Right lung (tissue), 10 donors: ENCODE measurements at places on chromosomes 6 and 20.

- DNase-seq: no peak
Measured at GRCh38 chr20:51946586-51946985, 144.3 kb upstream of the SALL4 start.

- no peak for DNase-seq
Measured at GRCh38 chr6:2188397-2188796, 57.0 kb downstream of the GMDS start.

DNA sequence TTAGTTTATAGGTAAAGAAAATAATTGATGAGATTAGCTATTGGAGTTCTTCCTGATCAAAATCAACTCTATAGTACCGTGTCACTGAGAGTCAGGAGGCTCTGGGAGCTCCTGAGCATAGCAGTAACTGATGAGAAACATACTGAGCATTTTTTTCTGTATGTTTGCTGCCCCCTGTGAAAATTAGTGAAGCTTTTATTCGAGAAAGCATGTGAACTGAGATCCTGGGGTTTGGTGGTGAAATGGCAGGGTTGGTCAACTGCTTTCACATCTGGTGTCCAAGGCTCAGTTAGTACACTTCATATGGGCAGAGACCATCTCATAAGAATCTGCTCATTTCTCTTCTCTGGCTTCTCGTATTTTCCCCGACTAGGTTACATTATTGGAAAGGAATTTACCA is 4.1 kb upstream of the ABT1 start:
- no peak for DNase-seq

GRCh38 chr20:8227293-8227692 is 95.2 kb downstream of the PLCB1 start:
- no peak for DNase-seq

- DNase-seq: no peak
Measured at GRCh38 chr6:17291778-17292177, 10.6 kb downstream of the RBM24 start.

DNA sequence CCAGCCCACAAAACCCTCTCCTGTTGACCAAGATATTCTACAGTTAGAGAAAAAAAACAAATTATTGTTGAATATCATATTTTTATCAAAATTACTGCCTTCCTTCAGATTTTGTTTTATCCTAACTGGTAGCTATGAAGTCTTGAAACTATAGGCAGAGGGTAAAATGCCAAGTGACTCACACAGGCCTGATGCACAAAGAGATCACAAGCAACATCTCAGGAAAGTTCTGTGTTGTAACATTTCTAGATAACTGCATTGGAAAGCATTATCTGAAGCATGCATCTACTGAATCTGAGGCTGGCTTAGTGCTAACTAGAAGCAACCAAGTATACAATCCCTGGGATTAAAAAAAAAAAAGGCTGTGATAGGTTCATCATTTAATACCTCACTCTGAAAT is 134.2 kb downstream of the PKHD1 start:
- DNase-seq: no peak

DNA sequence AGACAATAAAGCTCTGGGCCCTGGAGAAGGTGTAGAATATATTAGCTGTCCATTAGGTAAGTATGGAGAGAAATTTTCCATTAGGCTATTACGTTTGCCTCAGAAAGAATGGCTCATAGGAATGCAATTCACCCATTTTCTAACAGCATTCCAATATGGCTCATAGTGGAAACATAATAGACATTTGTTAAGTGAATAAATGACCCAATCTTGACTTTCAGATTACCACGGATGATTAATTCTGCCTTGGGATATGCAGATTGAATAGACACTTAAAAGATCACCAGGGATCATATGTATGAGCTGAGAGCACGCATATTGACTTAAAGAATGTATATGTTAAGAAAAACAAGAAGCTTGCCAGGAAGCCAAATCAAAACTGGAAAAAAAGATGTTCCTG is 209.1 kb upstream of the CDYL start:
- no peak for DNase-seq

DNA sequence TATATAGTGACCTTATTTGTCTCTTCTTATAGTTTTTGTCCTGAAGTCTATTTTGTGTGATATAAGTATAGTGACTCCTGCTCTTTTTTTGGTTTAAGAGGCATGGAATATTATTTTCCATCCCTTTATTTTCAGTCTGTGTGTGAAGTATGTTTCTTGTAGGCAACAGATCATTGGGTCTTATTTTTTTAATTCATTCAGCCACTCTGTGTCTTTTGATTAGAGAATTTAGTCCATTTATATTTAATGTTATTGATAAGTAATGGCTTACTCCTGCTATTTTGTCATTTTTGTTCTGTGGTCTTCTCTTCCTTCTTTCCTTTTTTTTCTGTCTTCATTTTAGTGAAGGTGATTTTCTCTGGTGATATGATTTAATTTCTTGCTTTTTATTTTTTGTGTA is 51.4 kb upstream of the TOP1 start:
- no peak for DNase-seq

DNA sequence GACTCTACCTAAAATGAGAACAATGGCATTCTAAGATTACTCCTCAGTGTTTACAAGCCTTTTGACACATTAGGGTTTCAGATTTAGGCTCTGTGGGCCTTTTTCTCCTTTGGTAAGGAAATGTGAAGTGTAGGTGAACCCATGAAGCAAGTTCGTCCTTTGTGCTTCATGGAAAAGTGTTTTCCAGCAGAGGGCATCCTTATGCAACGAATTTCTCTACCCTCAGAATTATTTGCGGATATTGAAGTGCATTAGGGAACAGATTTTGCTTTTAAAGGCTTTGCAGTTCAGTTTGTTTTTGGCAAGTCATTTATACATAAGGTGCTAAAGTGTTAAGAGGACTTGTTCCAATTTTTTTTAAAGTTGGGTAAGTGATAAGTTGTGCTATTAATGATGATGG is 55.7 kb upstream of the FERMT1 start:
- no peak for DNase-seq

GRCh38 chr6:12939314-12939713 is 222.7 kb downstream of the PHACTR1 start:
- no peak for DNase-seq

- DNase-seq: no peak
Measured at GRCh38 chr6:44253307-44254101, 3.8 kb downstream of the SLC35B2 start.

- no peak for DNase-seq
Measured at GRCh38 chr6:33896391-33897188, 92.8 kb upstream of the MLN start.

GRCh38 chr20:21020659-21021471 is 85.3 kb downstream of the LINC00237 start:
- DNase-seq: peak; percentile 71

- peak; percentile 90 for DNase-seq
Measured at GRCh38 chr20:38108438-38108985, 56.6 kb downstream of the TGM2 start.

- DNase-seq: no peak
Measured at GRCh38 chr20:19812696-19813095, 54.6 kb downstream of the RIN2 start.

- DNase-seq: no peak
Measured at GRCh38 chr6:25366903-25367545, 87.8 kb downstream of the CARMIL1 start.

- no peak for DNase-seq
Measured at GRCh38 chr6:38404355-38404754, 235.4 kb downstream of the BTBD9 start.

DNA sequence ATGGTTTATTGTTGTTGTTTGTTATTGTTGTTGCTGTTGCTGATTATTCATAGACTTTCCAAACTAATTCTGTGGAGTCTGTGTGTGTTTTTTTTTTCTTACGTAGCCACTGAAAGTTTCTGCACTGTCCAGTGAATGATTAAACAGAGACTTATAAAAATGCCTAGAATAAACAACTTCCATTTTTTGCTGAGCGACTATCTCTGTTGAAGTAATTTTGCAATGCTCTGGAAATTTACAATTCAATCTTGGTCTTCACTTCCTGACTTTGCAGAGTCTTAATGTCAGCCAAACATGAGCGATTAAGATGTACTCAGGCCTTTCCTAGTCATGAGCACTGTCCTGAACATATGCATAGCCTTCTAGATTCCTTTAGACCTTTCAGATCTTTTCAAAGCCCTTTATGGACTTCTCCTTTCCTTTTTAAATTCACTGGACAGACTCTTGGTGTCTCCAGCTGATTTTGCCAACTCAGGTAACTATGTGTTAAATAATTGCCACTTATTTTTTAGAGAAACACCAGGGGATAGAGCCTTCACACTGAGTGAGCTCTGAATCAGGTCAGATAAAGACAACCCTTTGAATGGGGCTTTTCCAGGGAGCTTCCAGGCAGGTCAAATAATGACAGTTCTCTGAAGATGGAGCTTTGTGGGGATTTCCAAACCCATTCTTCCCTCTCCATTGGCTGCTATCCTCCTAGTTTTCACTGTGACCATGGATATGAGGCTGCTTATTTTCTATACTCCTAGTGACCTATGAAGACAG is 622.8 kb upstream of the EPHA7 start:
- no peak for DNase-seq

GRCh38 chr20:258269-258858 is 840 bp downstream of the DEFB132 start:
- no peak for DNase-seq

GRCh38 chr6:155100591-155100990 is 105.5 kb downstream of the TIAM2 start:
- DNase-seq: no peak

DNA sequence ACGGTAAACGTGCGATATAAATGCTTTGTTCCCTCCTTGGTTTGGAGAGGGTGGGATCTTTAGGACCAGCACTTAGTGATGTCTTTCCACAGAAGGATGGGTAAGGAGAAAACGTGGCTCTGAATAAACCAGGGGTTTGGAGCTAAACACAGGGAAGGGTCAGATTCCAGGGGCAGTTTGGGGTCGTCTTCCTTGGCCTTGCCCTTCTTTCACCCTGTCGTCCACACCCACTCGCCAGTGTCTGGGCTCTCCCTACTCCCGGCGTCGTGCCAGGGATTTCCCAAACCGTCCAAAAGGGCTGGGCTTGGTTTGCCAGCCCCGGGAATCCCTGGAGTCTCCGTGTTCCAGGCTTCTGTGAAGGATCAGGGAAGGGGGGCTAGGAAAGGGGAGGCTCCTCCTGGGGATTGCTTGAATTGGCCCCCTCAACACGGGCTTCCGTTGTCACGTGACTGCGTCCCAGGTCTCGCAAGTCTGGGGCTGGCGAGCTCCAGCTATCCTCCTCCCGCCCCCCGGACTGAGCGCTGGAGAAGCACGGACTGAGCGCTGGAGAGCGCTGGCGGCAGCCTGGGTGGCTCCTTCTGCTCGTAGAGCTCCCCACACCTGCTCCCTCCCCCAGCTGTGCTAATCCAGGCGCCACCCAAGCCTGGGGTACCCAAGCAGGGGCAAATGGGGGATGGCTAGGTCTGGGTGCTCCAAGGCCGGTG is 9.4 kb upstream of the ARMC12 start:
- DNase-seq: peak; percentile 80

DNA sequence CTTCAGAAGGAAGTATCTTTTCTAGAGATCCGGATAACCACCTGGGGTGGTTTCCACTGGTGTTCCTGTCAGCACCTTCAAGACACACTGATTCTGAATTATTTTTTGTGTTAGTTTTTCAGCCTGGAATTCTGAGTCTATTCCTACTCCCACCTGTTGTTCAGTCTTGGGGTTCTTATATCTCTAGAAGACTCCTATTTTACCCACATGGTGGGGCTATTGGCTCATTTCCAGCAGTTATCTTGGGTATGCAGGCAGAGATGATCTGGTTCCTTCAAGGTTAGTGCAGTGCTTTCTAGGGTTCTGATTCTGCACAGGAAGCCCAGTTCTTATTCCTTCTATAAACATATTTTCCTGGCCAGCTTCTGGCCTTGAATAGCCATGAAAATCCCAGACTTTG is 175.6 kb upstream of the PDE7B start:
- DNase-seq: no peak

DNA sequence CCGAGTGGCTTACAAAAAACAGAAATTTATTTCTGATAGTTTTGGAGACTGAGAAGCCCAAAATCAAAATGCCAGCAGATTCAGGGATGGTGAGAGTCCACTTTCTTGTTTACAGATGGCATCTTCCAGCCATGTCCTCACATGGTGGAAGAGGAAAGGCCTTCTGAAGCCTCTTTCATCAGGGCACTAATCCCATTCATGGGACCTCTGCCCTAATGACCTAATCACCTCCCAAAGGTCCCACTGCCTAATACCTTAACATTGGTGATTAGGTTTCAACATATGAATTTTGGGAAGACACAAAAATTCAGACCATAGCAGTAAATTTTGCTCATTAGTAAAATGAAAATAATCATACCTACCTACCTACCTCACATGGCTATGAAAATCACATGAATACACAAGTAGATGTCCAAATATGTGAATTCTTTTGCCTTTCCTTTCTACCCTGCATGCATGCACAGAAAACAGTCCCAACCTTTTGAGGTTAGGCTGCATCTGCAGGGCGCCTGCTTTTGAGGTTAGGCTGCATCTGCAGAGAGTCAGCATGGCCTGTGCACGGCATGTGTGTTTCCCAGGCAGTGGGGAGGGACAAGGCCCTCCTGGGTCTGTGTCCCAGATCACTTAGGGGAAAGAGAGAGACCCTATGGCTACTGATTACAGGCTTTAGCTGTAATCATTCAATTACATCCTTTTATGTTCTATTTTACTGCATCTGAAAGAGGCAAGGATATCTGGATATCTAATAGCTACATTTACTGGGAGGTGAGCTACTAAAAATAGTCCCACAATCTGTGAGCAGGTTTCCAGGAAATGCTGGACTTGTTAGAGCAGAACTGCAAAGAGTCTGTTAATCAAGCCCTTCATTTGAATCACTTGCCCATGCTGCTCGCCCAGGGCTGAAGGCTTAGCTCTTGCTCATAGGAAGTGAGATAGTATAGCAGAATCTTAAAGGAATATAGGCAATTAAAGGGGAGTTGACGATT is 497.7 kb upstream of the MARCKS start:
- DNase-seq: no peak

DNA sequence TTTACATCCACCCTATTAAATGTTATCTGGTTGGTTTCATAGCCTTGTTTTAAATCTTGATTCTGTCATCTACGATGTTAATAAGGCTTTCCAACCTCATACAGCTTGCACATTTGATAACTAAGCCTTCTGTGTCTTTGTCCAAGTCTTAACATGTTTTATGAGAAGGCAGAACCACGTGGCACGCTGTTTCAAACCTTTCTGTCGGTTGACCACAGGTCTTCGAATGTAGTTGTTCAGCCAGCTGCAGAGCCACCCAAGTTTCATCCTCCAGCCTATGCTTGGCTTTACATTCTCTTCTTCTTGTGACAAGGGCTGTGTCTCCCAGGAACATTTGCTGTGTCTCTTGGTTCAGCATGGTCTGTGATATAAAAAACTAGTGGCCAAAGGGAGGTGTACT is 15.7 kb upstream of the SGK2 start:
- no peak for DNase-seq
